ENCODE measurements at places on chromosomes 2 and 18.

DNA sequence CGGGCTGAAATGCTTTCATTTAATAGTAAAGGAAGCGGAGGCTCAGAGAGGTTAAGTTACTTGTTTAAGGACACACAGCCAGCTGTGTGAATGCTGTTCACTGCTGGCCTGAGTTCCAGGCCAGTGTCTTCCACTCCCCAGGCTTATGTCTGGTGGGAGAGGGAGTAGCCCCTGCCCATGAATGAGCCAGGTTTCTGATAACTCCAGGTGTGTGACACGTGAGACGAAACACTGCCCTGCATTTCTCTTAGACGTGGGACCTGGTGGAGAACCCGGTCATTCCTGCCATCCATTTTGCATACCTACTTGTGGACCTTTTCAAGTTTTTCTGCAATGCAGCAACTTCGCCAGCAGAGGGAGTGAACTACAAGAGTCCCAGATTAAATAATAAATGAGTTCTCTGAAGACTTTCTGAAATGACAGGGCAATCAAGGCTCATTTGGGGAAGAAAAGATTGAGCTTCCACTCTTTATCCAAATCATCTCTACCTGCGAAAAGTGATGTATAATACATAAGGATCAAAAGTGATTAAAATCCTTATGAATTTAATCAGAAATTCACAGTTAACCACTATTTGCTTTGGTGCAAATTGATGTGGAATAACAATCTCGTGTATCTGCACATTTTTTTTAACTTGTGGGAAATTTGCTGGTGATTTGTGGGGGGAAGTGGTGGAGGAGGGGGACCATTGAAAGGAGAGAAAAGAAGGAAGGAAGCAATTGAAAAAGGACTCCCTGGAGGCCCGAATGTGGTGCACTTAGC lies 79.4 kb upstream of the ASB18 start:
- DNase-seq = peak; percentile 28

- DNase-seq = no peak
These were observed 42.2 kb downstream of the METTL4 start for GRCh38 chr18:2529154-2529553.

GRCh38 chr18:78480262-78481054 lies 499.2 kb upstream of the SALL3 start:
- no peak for DNase-seq

GRCh38 chr2:240271716-240272341 lies 131.4 kb upstream of the OTOS start:
- no peak for DNase-seq

DNA sequence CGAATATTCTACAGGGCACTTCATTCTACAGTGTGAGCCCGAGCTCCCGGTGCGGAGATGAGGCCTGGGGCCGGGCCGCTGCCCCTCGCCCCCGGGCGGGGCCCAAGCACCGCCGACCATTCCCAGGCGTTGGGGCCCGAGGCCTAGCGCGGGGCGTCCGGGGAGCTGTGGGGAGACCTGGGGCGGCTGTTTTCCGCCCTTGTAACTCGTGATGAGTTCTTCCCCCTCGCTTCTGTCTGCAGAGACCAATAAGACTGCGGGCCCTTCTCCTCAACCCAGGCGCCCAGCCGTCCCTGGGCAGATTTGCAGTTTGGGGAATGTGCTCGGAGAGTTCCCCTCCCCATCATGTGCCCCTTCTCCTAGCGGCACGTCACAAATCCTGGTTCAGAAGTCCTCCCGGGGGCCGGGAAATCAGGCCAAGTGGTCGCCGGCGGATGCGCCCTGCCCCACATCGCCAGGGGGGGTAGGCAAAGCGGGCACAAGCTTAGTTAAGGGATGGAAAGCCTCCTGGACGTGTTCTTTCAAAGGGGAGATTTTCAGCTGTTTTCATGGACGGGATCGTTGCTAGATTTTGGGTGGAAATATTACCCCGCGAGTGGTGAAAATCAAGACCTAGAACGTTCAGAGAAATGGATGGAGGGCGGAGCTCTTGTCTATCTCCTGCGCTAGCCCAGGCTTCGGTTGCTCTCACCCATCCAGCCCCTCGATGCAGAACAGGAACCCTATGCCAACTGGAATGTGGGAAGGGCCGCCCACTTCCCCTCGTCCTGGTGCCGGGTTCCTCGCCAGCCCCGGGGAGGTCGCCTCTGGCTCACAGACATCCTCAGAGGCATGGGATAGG lies 18.8 kb upstream of the HAAO start:
- peak; percentile 29 for DNase-seq

DNA sequence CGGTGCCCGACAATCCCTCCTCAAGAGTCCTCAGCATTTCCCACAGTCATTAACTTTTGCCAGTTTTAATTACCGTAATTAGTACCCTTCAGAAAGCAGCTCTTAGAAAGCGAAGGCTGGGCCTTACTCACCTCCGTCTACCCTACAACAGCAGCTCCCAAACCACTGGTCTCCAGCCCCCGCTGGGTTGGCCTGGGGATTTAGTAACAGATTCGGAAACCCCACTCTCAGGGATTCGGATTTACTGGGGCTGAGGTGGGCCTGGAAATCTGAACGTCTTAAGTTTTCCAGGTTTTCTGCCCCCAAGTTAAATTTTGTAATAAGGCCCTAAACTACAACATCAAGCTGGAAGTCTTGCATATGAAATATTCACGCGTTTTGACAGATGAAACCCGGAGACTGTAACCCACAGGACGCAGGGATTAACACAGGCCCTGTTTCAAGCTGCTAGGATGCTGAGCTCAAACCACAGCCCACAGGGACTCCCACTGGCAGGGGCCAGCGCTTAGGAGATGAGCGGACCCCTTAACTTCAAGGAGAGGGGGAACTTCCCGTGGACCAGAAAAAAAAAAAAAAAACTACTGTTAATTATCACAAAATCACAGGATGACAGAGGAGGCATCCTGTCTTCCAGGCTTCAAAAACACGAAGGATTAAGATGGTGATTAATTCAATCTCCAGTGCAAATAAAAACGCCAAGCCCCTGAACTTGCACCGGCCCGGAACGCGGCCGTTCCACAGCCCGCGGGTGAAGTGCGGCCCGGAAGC lies 985 bp downstream of the ILKAP start:
- no peak for DNase-seq

- no peak for DNase-seq
These were observed 33.0 kb upstream of the ARL5A start for GRCh38 chr2:151861174-151861573.

DNA sequence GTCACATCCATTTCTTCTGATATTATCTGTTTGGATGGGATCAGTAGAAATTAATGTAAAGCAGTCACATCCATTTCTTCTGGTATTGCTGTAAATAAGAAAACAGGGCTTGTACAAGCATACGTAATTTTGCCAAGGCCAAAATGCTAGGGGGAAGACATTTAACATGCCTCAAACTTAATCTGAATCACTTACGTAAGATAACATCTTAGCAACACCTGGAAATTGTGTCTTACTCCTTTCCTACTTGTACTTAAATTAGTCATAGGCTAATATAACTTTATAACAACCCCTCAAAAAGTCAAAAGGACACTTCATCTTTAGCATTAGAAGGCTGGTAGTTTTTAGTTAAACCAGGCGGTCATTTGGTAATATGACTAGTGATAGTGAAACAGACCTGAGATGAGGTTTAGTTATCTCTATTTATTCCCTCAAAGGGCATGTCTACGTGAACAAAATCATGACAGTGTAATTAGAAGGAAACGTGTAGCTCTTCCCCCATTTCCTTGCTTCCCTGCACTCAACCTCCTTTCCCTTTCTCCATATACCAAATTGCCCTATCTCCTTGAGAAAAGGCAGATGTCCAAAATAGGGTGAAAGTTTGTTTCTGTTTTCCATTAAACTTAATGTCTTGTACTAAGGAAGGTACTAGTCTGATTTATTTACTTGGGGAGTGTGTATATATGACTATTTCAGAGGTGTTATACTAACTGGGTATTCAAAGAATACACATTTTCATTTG lies 99.3 kb upstream of the FZD5 start:
- DNase-seq = no peak

DNA sequence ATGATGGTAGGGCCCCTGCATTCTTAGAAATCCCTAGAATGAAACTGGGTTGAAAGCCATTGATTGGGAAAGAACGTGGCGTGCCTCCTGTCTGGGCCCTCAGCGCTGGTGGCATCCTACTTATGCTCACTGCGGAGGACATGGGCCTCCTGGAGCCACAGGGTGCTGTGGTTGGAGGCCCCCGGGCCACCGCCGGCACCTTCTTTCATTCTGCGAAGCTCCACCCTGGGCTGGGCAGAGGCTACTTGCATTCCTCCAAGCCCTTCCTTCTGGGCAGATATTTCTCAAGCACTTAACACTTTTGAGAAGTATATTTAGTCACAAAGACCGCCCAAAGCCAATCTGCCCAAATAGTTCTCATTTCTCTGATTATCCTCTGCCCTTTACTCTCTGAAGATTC lies 311.9 kb downstream of the MYCN start:
- DNase-seq = no peak
